ENCODE measurements at places on chromosomes 16 and 17.
A peak's percentile ranks its signal among the peaks of the same experiment; 100 is the strongest.

DNA sequence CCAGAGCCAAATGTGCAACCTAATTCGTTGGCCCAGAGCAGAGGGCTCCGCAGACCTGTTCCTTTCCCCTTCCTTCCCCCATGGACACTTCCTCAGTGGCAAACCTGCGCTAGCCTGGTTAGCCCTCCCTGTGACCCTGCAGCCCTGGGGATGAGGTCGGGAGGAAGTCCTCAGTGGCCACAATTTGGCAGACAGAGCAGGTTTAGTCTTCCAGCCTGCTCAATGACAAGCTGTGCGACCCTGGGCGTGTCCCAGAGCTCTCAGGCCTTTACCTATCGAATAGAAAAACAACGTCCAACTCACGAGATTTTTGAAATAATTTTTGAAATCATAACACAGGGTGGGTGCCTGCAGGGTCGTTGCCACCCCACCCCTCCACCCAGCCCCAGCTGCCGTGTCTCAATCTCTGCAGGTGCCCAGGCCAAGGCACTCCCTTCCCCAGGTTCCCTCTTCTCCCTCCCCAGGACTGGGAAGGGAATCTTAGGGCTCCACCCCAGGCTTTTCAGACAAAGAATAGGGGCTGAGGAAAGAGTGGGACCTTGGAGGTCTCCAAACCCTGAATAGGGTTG lies 1.4 kb downstream of the HBM start:
- DNase-seq = no peak

- DNase-seq = no peak
Measured at GRCh38 chr16:80563066-80563465, 22.3 kb downstream of the DYNLRB2 start.

DNA sequence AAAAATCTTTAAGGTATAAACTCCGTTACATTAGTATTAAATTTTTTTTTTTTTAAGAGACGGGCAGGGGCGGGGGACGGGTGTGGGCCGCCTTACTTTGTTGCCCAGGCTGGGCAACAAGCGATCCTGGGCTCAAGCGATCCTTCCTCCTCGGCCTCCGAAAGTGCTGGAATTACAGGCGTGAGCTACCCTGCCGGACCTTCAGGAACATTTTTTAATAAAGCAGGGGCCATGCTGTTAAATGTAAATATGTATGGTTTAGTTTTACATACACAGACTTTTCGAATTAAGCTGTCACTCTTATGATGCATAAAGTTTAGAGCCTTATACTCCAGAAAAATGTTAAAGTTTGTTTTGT lies 2.4 kb downstream of the PPM1D start:
- DNase-seq = no peak

DNA sequence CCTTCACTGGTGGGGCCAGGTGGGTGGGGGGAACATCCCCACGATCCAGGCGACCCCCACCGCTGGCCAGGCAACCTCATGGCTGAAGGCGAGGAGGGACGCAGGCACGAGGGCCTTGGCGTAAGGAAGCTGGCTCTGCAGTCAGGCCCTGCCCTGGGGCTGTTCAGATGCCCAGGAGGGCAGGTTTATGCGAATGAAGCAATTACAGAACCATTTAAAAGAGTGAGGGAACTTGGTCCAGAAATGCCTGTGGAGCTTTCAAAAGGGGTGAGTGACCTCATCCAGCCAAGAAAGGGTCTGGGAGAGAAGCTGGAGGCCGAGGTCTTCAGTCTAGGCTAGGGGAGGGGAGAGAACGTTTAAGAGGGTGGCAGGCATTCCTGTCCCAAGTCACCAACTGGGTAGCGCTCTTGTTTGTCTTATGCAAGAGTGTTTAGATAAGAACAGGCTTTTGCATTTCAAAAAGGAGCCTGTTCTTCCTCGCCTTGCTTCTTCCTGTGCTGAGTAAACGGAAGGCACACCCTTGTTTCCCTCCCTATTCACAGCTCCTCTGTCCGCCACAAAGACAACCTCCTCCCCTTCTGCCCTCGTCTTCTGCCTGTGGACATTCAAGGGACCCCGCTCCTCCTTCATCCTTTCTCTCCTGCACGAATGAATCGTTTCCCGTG lies 183.5 kb upstream of the SDK2 start:
- DNase-seq = no peak

- DNase-seq = no peak
Measured at GRCh38 chr17:9064311-9064834, 43.1 kb downstream of the NTN1 start.

GRCh38 chr17:42276359-42276608 lies at the start of gene STAT5B:
Gene STAT5B (minus strand): TSS chr17:42276391. CDS start chr17:42232127, 44,264 bp downstream.
- peak; percentile 77 for DNase-seq

DNA sequence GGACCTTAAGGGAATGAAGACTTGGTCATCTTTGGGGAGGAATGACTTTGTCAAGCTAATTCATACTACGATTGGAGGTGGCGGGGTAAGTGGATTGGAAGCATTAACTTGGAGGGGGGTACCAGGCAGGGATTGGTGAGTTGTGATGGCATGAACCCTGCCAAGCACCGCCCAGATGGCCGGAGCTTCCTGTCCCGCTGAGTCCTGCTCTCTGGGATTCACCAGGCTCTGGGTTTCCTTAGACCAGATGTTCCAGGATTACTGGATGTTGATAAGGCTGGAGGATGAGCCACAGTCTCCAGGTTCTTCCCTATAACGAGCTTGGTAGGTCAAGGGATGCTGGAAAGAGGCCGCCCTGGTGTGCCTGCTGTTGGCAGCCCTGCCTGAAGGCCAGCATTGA lies 154.9 kb downstream of the SDK2 start:
- DNase-seq = no peak

DNA sequence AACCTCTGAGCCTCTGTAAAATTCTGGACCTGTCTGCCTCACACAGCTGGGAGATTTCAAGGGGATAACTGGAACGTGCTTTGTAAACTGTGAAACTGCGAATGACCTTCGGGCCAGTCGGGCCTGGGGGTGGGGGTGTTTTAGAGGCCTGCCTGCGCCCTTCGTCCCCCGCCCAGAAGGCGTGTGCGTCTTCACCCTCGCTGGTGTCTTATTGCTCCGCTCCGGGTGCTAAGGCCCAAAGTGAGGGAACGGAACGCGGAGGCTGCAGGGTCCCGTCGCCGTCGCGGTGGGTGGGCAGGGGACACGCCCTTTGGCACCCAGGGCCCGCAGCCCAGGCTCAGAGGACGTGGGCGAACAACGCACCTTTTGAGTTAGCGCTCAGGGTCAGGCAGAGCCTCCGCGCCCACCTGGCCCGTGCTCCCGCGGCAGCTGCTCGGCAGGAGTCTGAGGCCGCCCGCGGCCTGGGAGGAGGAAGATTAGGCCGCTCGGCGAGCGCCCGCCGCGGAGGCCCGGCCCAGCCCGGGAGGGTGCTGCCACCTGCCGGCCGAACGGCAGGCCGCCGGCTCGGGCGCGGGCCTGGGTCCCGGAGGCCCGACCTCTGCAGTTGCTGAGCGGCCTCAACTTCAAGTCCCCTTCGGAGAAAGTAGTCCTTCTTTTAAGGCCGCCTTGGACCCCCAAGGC lies 29.7 kb downstream of the DCAKD start:
- peak; percentile 78 for DNase-seq

DNA sequence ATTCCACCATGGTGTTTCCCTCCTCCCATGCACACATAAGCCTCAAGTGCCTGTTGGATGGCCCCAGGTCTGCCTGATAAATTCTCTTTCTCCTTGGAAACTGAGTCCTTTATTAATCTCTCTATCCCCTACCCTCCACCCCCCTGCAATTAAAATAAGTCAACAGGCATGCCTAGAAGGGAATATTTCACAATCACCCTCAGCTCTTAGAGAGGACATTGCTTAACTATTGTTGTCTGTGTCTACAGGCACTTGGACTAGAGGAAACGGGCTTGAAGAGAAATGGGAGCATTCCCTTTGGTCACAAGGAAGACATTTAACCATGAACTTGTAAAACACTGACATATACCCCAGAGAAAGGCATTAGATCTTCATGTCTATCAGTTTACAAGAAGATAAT lies 39.5 kb downstream of the RCVRN start:
- DNase-seq = no peak
